Activated CD8-positive, alpha-beta T cell treated with anti-CD3 and anti-CD28 coated beads, Interleukin-2, amount 10 ng/mL, durations not matched to agents 7 days and 5 days (primary cell): ENCODE measurements at places on chromosomes 12 and 14. TPM values are rescaled to one million over a fixed set of nuclear protein-coding genes. Genes with fewer than 3 reads are reported as not detected.

Gene SMCO2
- not detected for total RNA-seq

Gene ACVRL1
- total RNA-seq = not detected

Gene SP1
- total RNA-seq = 76.5 TPM

Gene MAP3K9
- total RNA-seq = 7.0 TPM

Gene LRIG3
- not detected for total RNA-seq

Gene ANAPC5
- 147 TPM for total RNA-seq

Gene ESPL1
- total RNA-seq = 126 TPM

Gene COL2A1
- total RNA-seq = not detected

Gene CLEC1B
- not detected for total RNA-seq

Gene OAS1
- 146 TPM for total RNA-seq
